ENCODE measurements at places on chromosomes 2 and 18. TPM values are rescaled to one million over a fixed set of nuclear protein-coding genes. Genes with fewer than 3 reads are reported as not detected.

DNA sequence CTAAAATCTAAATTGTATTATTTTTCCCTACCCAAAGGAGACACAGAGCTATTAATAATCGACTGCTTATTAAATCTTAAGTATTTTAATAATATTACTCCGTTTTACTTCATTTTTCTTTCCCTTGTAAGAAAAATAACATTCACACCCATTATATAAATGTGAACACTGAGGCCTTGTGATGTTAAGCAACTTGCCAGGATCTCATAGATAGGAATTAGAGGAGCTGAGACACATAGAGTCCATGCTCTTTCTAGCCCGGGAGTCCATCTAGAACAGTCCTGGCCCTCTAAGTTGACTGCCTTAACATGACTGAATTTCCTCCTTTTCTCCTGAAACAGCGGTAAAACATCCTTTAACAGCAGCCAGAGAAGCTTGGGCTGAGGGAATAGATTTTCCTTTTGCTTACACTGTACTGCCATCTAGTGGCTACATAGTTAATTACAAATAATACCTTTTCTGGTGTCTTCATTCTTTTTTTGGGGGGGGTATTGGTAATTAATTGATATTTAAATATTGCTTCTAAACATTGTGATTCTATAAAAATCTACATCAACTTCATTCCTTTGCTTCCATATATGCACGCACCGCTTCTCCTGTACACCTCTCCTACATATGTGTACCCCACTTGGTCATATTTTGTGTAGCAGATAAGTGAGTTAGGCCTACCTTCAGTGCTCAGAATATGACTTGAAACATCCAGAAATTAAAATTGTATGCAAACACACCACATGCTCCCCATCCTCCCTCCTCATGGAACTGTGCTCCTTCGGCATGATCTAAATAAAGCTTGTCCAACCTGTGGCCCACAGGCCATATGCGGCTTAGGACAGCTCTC lies 125.8 kb upstream of the HNMT start:
- DNase-seq, result peak; percentile 41

GRCh38 chr18:2204736-2205135 lies 366.6 kb downstream of the METTL4 start:
- DNase-seq, result no peak

- no peak for DNase-seq
Measured at GRCh38 chr2:27806311-27807059, 35.0 kb downstream of the MRPL33 start.

The NR4A2 gene
- total RNA-seq, result 319 TPM

The HOXD11 gene
- not detected for total RNA-seq

- DNase-seq, result no peak
Measured at GRCh38 chr18:53909668-53910067, 314.8 kb downstream of the MBD2 start.

The IL1RN gene
- total RNA-seq, result 0.31 TPM

DNA sequence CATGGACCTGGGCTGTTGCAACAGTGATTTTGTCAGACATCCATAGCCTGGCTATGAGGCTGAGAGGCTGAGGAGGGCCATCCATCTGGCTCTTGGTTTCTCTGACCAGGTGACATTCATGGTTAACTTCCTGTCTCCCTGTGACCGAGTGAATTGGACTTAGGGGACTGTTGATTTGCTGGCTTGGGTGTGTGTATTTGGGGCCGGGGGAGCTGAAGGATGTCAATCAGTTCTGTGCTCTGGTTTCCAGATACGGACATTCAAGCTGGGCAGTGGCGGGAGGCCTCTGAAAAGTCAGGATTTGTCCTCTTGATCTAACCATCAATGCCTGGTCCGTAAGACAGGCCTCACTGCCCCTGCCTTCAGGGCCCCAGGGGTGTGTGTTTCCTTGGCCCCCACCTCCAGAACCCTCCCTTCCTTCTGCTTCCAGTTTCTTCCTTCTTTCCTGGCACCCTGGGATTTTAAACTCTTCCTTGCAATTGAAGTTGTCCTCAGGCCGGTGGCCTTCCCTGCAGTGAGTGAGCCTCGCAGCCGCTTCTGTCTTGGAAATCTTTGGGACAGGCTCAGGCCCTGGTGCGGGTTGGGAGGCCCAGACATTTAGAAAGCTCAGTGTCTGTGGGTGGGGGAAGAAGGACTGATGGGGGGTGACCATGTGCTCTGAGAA lies 54.7 kb upstream of the HAAO start:
- DNase-seq, result no peak

DNA sequence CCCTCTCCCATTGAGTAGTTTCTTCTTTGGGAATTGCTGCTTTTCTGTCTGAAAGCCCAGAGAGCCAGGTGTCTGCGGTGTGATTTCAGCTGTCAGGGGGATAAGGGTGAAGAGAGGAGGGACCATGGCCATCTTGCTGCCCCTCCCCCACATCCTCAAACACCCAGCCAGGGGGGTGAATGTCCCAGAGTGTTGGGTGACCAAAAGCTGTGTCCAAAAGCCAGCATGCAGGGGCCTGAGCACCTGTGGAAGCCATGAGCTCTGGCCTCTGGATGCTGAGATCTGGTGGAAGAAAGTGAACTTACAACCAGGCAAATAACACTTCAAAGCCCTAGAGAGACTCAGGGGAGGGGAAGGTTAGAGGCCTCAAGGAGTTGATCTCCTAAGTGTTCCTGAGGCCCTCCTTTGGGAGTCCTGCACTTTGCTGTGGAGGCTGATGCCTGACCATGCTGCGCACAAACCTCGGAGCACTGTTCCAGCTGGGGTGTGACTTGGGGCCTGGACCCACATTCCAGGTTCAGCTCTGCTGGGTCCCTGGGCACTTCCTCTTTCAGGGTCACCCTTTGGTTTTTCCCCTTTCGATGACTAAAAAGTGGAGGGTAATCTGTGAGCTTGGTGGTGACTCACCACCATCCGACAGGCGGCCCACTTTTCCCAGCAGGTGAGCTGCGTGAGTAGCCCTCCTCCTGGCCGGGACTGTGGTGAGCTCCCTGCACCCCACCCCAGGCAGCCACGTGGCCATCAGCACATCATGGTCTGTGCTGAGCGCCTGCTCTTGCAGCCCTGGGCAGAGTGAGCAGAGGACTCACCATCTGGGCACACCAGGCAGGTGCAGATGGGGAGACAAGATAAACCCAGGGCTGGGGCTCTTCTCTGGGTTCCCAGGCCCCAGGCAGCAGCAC lies 66.8 kb upstream of the FOSL2 start:
- peak; percentile 53 for DNase-seq

GRCh38 chr2:110883406-110883805 lies 151.0 kb downstream of the ACOXL start:
- DNase-seq, result no peak

DNA sequence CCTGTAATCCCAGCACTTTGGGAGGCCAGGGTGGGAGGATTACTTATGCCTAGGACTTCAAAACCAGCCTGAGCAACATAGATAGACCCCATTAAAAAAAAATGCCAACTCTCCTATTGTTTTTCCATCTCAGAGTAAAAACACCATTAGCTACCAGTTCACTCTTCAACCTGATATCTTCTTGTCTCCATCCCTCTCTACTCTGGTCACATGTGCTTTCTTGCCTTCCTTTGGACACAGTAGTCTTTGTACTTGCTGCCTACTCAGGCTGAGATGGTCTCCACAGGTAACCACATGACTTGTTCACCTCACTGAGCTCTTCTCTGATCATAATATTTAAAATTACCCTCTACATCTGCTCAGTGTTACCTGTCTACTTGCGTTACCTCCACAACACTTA lies 5.0 kb downstream of the MALT1 start:
- DNase-seq, result no peak

GRCh38 chr2:71466301-71467179 lies 13.2 kb downstream of the DYSF start:
- no peak for DNase-seq

DNA sequence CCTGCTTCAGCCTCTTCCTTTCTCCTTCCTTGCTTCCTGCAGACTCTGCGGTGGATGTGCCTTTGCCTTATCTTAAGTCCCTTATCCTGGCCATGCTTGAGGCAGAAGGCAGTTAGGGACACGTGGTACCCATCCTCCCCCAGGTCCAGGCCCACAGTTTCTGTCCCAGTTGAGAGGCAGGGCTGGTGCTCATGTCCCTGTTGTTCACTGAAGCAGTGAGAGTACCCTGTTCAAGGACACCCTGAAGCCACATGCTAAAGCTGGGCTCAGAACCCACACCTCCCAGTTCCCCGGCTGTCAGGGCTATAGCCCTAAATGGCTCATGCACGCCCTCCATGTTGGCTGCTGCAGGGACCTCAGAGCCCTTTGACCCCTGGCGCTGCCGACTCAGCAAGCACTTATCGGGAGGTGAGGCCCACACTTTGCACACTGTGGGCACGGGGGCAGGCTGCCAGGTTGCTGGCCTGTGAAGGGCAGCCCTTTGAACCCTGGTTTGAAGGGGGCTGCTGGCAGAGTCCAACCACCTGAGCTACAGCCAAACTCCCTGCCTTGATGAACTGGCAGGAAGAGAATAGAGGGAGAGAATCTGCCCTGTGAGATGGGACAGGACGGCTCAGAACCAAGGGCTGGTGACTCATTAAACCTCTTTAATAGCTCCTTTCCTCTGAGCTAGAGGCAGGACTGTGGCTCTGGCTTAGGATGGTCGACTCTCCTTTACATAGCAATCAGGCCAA lies 6.3 kb downstream of the KHK start:
- no peak for DNase-seq

DNA sequence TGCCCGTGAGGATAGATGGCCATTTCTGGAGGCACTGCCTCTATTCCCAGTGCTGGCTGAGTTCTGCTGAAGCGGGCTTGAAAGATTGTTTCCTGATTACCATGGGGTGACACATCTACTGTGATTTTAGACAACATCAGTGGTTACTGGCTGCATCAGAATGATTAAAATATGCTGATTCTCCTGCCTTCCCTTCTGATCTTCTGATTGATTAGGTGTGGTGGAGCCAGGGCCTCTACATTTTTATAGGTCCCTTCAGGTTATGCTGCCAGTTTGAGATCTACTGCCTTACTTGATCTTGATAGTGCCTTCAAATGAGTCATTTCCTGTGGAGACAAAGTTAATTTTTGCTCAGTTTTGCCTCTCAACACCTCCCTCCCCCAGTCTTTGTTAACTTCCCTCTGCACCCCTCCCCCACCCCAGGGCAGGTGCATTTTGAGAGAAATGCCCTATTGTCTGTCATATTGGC lies 31.6 kb upstream of the SNORC start:
- peak; percentile 62 for DNase-seq

GRCh38 chr18:7872569-7872968 lies 305.5 kb downstream of the PTPRM start:
- DNase-seq, result no peak

The UGT1A9 gene
- not detected for total RNA-seq

GRCh38 chr2:2321200-2321540 lies 9.9 kb downstream of the MYT1L start:
- DNase-seq, result no peak

- DNase-seq, result no peak
Measured at GRCh38 chr2:56464613-56465012, 280.8 kb downstream of the CCDC85A start.

GRCh38 chr2:189579585-189580186 lies 900 bp downstream of the SLC40A1 start:
- no peak for DNase-seq

The CCDC102B gene
- 3.0 TPM for total RNA-seq

GRCh38 chr2:79082987-79083386 lies 4.8 kb downstream of the REG1B start:
- DNase-seq, result no peak

DNA sequence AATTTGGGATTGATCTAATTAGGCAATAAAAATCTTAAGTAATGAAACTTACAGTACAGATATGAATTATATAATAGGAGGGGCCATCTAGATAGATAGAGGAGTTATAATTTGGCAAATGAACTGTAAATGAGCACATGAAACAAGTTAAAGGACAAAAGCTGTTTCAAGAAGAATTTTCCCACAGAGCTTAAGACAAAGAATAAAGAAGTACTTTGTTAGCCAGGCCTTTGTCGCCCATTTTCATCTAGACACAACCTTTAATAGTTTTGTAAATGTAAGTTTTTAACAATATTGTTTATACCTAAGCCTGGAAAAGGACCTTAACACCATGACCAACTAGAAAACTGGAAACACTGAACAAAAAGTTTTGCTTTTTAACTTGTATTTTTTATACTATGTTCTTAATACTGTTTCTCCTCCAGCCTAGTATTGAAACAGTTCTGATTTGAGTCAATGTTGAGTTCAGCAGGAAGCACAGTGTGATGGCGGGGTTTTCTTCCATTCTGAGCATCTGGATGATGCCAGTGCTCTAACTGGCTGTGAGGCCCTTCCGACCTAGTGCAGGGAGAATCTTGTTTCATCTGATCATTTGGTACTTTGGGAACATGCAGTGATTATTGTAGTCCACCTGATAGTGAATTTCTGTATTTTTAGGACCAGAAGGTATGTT lies 37.6 kb downstream of the FARP2 start:
- DNase-seq, result no peak

DNA sequence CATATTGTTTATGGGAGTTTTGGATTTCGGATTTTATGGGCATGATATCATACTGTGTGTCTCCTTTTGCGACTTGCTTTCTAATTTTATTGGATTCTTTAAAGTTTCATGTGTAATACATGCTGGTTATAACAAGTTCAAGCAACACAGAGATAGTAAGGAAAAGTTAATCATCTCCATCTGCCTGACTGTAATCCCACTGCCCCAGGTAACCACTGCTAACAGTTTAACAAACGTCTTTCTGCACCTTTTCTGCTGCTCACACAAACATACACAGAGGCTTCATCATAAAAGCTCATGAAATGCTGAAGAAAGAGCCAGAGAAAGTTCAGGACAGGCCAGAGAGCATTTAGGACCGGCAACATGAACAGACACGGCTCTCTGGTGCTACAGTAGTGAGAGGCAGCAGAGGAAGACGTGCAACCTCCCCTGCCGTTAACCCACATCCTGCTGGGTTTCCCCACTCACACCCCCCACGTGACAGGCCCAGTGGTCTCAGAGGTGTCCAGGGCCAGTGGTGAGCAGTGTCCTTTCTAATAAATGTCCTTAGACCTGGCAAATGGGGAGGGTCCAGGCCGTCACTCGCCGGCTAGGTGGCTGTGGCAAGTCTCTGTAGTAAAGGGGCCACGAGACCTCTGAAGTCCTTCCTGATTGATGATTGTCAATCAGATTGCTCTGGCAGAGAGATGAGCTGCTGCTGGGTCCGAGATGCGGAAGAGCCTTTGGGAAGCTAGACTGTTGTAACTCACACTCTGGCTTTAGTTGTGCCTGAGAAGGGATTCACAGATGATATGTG lies 43.0 kb upstream of the SLC1A4 start:
- peak; percentile 66 for DNase-seq

The RNF103 gene
- total RNA-seq, result 124 TPM

- no peak for DNase-seq
Measured at GRCh38 chr2:170087413-170087793, 90.5 kb upstream of the MYO3B start.
